ENCODE measurements at places on chromosomes 7 and 10.

DNA sequence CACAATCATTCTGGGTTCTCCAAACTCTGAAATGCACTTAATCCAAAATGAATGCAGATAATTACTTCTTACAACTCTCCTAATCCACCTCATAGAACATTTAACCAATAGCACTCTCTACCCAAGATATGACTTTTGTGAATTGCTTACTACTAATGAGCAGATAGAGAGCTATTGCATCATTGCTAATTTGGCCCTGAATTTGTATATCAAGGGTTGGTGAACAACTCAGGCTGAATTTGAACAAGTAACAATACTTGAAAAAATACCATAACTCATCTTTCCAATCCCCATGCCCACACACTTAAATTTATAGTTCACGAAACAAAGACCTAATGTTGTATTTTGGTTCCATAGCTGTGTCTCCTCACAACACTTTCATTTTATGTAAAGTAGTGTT lies 246.0 kb downstream of the TSPAN12 start:
- DNase-seq, result no peak

GRCh38 chr7:154769001-154769400 lies 233.9 kb downstream of the PAXIP1 start:
- no peak for DNase-seq

- no peak for DNase-seq
Measured at GRCh38 chr7:50595491-50596102, 30.4 kb upstream of the DDC start.

- no peak for DNase-seq
Measured at GRCh38 chr7:22640269-22640668, 86.7 kb upstream of the IL6 start.

DNA sequence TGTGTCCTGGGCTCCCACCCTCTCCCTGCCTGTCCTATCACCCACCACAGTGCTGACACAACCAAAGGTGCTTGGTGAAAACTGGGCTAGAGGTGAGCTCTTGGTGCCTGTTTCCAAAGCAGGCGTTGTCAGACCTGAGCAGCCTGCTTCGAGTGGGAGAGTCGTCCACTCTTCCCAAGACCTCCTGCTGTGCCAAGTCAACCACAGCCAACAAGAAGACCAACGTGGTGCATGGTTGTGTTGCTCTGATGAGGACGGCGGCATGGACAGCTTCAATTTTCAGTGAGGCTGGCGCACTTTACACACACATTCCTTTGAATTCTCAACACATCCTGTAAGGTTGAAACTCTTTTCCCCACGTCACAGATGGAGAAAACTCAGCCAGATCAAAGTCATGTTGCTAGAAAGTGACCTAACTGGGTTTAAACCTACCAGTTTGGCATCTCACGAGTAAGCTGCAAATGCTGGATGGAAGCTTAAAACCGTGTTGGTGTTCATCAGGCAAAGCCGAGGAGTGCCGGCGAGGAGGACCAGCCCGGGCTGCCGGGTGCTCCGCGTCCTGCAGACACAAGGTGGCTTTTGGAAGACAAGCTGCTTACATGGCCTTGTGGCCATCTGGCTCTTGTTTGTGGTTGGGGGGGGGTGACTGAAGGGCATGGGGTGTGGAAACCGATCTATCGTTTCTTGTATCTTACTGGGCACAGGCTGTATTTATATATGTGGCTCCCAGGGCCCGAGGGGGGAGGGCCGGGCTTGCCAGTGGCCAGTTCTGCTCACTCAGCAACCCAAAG lies 39.3 kb downstream of the INSIG1 start:
- no peak for DNase-seq

GRCh38 chr10:79422178-79422892 lies 23.1 kb downstream of the ZCCHC24 start:
- no peak for DNase-seq

GRCh38 chr10:103708627-103709288 lies 146.6 kb downstream of the SH3PXD2A start:
- DNase-seq, result no peak

DNA sequence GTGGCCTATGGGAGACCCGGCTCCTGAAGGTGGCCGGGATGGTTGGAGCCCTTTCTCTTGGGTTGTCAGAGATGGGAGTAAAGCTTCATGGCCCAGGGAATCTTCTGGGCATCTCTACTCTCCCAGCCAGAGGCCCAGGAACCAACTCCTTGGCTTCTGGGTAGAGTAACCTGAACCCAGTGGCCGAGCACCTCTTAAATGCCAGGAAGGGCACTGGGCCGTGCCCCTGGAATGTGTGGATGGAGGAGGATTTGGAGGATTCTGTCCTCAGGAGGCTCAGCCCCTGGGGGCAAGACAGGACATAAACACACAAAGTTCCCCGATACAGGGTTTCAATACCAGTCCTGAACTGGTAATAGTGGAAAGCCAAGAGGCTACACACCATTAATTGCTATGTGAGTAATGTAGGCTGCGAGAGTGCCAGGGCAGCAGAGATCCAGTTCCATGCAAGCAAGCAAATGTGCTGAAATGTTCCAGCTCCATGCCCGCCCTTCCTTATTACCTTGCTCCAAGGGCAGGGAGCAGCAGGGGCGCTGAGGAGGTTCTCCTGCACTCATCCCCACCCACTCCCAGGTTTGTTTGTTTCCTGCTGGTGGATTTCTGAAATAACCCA lies 1.2 kb downstream of the PALD1 start:
- DNase-seq, result no peak

GRCh38 chr7:19128856-19129255 lies 11.4 kb upstream of the TWIST1 start:
- no peak for DNase-seq

GRCh38 chr7:14691034-14691433 lies 211.5 kb downstream of the DGKB start:
- no peak for DNase-seq

GRCh38 chr7:47044625-47045024 lies 537.3 kb downstream of the TNS3 start:
- DNase-seq, result no peak

- DNase-seq, result no peak
Measured at GRCh38 chr10:93821051-93821772, 63.5 kb downstream of the LGI1 start.

- DNase-seq, result no peak
Measured at GRCh38 chr10:101560298-101561067, 27.6 kb downstream of the POLL start.

DNA sequence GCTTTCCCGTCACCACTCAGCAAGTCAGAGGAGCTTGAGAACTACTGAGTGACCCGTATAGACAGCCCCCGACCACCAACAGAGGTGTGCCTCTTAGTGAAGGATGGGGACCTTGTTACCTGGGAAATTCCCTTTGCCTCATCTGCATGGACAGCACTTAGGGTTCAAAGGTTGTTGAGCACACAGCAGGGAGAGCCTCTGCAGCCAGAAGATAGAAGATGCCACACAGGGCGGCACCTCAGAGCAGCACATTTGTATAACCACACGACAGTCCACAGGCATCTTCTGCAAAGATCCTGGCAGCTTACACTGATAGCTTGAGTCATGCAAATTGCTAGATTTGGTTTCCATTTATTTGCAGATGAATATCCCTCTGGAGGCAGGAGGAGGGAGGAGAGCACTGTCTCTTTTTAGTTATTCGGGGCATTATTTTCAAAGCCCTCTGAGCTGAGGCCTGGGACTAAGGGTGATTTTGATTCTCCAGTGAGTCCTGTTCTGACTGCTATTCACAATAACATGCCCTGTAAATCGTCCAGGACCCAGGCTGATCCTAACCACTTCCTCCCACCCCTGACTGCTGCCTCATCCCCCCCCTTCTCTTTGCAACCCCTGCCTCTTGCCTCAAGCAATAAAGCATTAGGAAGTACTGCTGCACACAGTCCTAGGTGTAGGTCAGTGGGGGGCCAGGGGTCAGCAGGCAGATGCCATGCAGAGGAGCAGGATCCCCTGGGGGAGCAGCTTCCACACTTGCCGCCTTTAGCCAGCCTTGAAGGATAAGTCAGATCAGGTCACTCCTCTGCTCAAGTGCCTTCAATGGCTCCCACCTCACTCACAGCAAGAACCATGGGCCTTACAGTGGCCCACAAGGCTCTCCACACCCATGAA lies 24.6 kb upstream of the INMT start:
- no peak for DNase-seq

DNA sequence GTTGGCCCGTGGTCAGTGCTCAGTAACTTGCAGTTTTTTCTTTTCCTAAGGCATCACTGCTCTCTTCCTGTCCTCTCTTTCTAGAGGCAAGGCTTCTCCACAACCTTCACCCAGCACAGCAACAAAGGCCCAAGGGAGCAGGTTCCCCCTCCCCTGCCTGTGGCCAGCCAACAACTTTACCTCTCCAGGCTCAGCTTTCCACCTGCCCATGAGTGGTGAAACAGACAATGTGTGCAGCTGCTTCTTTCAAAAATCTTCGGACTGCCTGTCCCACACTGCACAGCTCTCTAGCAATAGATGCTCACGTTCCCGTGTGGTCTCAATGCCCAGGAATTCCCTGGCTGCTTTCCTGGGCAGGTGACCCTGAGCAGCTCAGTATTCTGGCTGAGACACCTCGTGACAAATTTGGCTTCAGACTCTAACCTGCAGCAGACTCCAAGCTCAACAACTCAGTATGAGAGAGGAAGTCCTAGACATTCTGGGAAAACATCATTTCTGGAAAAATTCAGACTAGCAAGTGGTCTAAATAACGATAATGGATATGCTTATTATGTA lies 28.9 kb upstream of the TMEM72 start:
- no peak for DNase-seq

DNA sequence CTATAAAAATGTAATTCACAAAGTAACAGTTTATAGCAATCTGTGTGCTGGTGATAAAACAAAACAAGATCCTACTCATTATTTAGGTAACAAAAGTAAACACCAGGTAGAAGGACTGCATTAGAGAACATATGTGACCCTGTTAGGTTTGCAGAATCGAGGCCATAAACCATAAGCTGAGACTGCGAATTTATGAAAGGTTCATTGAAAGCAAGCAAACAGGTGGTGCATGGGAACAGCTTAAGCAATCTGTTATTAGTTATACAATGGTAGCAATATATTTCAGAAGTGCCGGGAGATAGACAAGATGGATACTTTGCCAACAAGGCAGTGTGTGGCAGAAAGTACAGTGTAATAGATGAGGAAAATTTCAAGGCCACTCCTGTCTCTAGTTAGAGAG lies 23.5 kb upstream of the FAM133B start:
- no peak for DNase-seq

GRCh38 chr10:7592627-7593026 lies 74.1 kb downstream of the ITIH5 start:
- DNase-seq, result no peak

DNA sequence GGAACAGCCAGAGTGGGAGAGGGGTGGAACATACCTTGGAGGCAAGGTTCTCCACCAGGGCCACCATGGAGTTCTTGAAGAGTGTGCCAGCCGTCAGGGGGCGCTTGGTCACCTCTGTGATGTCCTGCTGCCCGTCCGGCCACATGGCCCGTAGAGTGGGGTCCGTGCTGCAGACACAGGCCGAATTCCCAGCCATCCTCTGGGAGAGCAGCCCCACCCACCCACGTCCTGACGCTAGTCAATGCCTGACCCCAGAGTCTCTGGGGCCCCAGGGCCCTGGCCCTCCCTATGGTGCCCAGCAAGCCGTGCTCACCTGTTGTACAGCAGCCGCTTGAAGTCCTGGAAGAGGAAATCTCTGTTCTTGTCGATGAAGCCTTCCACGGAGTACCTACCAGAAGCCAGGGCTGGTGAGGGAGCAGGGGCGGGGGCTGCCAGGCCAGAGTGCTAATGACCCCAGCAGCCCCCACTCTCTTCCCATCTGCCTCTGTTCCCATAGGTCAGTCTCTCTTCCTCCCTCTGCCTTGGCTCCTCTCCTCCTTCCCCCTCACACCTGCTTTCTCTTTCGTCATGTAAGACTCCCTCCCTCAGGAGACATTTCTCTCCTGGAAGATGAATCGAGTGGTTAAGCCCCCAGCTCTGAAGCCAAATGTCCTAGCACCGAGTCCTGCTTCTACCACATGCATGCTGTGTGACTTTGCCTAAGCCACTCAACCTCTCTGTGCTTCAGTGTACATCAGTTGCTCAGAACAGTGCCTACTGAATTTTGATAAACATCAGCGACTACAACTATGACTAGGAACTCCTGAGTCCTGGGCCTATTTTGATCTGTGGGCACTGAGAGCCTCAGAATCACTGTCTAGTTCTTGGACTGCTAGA lies 11.0 kb downstream of the MYO1G start:
- no peak for DNase-seq

DNA sequence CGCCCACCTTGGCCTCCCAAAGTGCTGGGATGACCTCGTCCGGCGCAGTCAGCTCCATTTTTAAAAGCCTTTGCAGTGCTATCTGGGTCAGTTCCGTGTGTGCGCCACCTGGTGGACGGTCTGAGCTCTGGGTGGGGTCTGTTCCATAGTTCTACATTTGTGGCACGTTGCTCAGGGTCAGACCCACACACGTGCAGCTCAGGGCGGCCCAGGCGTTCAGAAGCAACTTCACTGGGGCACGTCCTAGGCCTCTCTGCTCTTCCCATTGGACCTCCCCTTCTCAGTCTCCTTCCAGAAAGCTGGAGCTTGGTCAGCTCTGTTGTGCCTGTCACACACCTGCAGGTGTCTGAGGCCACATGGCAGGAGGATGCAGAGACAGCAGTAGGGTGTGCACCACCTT lies 137.9 kb downstream of the DNAJB6 start:
- DNase-seq, result no peak

GRCh38 chr7:93367254-93367653 lies 135.1 kb downstream of the VPS50 start:
- DNase-seq, result no peak

All from activated CD8-positive, alpha-beta memory T cell treated with anti-CD3 and anti-CD28 coated beads for 1 hour (primary cell).